ENCODE measurements at places on chromosomes 7 and 10. TPM values are rescaled to one million over a fixed set of nuclear protein-coding genes. Genes with fewer than 3 reads are reported as not detected.

GBX1 gene
- total RNA-seq = not detected

LMTK2 gene
- 13.8 TPM for total RNA-seq

ELFN1 gene
- total RNA-seq = 0.85 TPM

IKZF1 gene
- total RNA-seq = 0.20 TPM
